NCI-H460 (cell line): ENCODE measurements at places on chromosomes 3 and 15.

GRCh38 chr3:56778893-56779292, 22.9 kb downstream of the ARHGEF3 start:
- DNase-seq = no peak

DNA sequence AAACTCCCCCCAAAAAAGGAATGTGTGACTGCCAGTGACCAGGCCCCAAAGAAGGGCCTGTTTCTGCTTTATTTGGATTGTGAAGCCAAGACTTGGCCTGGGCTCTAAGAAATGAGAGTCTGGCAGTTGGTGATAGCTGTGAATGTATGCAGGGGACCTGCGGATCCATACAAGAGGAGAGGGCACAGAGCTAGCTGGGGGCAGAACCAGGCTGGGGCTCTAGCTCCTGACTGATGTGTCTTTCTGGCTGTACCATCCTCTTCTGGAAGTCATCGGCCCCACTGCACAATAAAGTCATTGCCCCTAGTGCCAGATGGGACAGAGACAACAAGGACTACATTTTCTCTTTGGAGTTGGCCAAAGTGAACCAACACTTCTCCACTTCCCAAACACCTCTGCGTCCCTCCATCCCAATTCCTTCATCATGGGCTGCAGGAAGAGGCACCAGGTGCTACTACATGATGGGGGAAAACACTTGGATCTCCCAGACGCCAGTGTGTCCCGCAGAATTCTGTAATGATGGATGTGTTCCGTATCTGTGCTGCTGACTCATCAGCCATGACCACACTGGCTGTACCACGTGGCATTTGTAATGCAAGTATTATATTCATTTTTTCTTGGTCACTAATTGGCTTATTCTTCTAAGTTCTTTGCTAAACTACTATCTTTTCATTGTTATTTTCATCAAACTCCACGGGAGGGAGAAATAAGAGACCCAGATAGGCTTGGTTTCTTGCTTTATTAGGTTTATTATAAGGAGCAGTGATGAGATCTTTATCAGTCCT, 1.7 kb upstream of the PLA2G4F start:
- no peak for DNase-seq

GRCh38 chr3:38723569-38724391, 74.3 kb upstream of the SCN5A start:
- no peak for DNase-seq

GRCh38 chr3:193621127-193621526, 28.1 kb downstream of the OPA1 start:
- no peak for DNase-seq

GRCh38 chr3:143084856-143085731, 34.5 kb upstream of the CHST2 start:
- DNase-seq = no peak
